Daoy (cell line): ENCODE measurements at places on chromosomes 5 and 9. TPM values are rescaled to one million over a fixed set of nuclear protein-coding genes. Genes with fewer than 3 reads are reported as not detected.
A peak's percentile ranks its signal among the peaks of the same experiment; 100 is the strongest.

- DNase-seq: peak; percentile 66
Measured at GRCh38 chr5:180670586-180671359, 21.4 kb upstream of the FLT4 start.

GRCh38 chr5:65142511-65143011 lies 339.2 kb downstream of the ADAMTS6 start:
- peak; percentile 80 for DNase-seq

DNA sequence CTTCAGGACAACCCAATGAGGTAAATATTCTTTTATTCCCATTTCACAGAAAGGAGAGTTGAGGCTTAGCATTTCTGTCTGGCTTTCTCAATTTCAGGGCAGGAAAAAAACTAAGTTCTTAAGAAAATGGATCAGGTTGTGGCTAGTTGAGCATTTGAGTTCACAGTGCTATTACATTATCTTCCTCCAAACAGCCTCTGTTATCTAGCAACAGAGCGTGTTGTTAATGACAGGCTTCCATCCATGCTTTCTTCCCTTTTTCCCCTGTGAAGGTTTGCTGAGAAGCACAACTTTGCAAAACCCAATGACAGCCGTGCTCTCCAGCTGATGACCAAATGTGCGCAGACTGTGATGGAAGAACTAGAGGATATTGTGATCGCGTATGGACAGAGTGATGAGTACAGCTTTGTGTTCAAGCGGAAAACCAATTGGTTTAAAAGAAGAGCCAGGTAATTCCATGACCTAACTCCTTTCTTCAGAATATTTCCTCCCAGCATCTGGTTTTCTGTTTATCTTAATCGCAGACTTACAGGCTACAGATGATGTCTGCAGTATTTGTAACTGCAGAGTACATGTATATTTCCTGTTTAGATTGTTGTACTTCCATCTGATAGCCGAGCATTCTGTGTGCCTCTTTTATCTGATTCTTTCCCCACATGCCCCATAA lies 1.5 kb downstream of the THG1L start:
- no peak for DNase-seq

DNA sequence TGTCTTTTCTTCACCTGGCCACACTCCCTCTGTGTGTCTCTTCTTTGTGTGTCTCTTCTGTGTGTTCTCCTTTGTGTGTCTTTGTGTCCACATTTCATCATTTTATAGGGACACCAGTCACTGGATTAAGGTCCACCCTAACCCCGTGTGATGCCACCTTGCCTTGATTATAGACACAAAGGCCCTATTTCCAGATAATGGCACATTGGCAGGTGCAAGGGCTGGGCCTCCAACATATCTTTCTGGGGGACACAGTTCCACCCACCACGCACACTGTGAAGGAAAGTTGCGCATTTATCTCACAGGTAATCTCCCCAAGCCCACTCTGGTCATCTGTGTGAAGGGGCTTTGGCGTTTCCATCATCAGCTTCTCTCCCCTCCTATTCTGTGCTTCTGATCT lies 334.6 kb upstream of the IRX1 start:
- no peak for DNase-seq

DNA sequence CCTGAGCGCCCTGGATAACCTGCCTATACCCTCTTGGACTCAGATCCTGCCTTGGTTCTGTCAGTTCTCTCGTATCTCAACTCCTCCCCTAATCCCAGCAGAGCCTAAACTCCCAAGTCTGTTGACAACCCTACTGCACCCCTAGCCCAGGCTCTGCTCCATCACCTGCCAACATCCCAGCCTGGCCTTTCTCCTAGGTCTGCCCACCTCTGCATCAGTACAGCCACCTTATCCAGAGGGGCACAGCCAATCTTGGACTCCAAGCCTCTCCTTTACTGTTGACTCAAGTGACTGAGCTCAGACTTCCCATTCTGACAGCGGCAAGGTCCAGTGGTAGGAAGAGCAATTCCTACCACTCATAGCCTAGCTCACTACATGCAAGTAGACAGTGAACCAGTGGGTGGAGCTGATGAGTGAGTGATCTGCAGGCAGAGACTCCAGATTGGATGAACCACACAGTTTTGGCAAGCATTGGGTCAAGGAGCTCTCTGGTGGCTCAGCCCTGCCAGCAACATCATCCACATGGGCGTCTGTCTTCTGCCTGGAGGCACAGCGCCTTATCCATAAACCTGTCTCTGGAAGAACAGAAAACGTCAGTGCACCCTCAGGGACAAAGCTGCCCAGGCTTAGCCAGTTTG lies 26.5 kb downstream of the TRMO start:
- DNase-seq: peak; percentile 47

GRCh38 chr9:26148128-26148527 lies 469.9 kb upstream of the TUSC1 start:
- no peak for DNase-seq

DNA sequence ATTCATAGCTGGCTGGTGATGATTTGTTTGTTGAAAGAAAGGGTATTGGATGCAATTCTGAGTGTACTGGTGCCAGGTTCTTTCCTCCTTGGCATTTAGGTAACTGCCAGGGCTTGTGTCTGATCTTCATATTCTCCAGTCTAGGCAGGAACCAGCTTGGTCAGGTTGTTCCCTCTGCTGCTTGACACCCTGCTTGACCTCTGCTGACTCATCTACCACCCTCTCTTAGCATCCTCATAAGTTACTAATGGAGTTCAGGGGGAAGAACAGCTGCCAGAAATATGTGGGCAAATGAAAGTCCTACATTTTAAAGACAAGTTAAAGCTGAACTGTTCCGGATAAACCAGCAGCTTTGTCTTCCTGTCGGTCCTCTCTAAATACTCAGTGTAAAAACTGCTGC lies 116.1 kb upstream of the TNC start:
- DNase-seq: peak; percentile 84

- DNase-seq: no peak
Measured at GRCh38 chr5:53446908-53447307, 33.5 kb upstream of the FST start.

GRCh38 chr5:10591966-10592365 lies 28.1 kb downstream of the ANKRD33B start:
- no peak for DNase-seq

- peak; percentile 67 for DNase-seq
Measured at GRCh38 chr5:6712142-6712576, 1.1 kb upstream of the TENT4A start.

DNA sequence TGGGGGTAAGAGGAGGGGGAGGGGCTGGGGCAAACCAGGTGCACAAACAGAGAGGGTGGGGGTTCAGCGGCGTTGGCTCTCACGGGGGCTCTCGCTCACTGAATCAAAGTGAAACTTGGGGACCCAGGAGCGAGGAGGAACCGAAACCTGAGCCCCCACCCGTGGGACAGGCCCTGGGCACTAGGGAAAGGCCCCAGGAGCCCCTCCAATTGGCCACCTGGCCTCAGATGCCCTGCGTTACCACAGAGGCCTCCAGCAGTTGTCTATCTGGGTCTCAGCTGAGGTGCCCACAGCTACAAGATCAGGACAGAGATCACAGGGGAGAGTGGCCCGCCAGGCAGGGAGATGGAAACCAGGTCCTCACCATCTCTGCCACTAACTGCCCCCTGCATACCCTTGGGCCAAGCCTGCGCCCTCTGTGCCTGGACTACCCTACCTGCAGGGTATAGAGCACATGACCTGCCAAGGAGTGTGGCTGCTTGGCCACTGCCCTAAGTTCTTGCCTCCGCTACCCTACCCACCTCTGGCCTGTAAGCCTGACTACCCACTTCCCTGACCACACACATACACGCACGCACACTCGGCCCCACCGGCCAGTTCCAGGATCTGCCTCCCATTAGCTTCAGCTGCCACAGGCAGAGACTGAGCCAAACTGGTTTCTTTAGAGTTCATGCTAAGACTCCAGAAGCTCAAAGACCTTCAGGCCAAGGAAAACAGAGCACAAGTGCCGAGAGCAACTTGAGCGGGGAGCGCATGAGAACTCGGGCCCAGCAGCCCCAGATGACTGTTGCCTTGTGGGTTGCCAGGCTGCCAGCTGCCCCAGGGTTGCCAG lies 39.9 kb downstream of the PAX5 start:
- no peak for DNase-seq

DNA sequence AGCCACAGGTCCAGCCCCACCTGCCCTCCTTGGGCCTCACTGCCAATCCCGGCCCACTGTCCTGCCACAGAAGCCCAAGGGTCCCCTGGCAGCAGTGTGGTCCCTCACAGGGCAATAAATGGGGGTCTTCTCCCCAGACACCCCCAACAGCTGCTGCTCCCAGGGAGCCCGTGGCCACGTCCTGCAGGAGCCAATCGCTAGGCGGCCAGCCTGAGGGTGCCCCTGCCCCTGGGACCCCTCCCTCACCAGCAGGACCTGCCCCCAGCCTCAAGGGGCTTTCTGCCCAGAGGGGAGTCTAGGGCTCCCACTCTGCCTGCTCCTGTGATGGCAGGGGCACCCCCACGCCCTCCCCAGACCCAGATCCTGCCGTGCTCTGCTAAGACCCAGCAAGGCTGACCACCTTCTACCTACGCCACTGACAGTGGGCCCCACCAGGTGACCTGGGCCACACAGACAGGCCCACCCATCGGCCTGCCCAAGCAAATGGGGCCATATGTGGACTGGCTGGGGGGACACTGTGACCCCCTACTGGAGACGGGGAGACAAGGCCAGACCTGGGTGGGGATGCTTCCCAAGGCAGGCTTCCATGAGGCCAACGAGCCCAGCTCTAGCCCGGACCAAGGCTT lies 17.0 kb downstream of the NOTCH1 start:
- no peak for DNase-seq

GRCh38 chr5:59209758-59210359 lies 627.0 kb downstream of the RAB3C start:
- peak; percentile 81 for DNase-seq

- DNase-seq: no peak
Measured at GRCh38 chr5:10539687-10539998, 24.2 kb upstream of the ANKRD33B start.

DNA sequence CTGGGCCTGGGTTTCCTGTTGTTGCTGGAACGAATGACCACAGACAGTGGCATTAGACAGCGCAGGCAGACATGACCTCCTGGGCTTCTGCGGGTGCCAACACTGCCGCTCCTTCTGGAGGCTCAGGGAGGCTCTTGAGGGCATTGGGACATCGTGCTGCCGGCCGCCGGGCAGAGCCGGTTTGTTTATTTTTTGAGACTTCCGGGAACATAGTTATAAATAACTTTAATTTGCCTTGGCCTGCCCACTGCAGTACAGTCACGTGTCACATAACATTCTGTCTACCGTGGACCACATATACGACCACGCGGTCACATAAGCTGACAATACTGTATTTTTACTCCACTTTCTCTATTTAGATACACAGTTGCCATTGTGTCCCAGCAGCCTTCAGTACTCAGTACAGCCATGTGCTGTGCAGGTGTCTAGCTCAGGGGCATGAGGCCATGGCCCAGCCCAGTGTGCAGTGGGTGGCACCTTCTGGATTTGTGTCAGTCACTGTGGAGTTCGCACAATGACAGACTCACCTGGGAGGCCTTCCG lies 8.2 kb upstream of the TOR4A start:
- DNase-seq: no peak

DNA sequence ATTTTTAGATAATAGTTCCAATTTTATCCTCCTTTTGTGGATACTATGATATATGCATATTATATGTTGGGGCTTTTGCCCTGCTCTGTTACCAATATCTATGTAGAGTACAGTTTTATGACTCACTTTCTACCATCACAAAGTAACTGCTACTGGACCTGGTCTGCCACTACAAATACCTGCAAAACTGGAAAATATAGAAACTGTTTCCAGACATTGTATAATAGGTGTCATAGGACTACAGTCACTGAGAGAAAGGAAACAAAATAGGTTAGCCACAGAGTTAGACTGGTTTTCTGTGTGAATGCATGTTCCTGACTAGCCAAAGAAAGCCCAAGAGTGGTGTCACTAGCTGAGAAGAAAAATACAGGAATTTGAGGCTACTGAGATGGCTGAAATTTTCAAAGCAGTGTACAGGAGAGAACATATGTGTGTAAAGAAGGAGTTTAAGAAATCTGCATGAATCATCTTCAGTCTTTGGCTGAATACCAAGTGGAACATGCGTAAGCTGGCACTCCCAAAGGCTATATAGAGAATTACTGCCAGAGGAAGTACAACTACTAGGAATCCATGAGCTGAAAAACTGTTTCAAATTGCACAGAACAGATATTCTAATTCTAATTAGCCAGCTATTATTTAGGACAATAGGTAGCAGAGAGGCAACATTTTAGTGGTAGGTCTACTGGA lies 29.0 kb upstream of the FAM174A start:
- no peak for DNase-seq

DNA sequence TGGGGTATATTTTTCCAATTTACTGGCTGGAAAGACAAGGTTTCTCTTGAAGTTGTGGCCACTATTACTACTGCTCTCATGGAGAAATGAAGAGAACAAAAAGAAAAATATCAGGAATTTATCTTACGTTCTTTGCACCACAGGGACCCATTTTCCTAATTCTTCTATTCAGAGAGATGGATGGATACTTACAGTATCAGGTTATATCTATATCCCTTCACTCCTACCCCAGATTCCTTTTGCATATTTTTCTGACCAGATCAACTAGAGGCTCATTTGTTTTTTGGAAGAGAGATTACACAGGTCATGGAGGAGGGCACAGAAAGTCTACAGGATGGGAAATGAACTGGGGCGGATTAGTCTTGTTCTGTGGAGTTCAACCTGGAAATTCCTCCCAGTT lies 277.2 kb upstream of the VLDLR start:
- no peak for DNase-seq

GRCh38 chr5:19408149-19408548 lies 579.9 kb downstream of the CDH18 start:
- no peak for DNase-seq

DNA sequence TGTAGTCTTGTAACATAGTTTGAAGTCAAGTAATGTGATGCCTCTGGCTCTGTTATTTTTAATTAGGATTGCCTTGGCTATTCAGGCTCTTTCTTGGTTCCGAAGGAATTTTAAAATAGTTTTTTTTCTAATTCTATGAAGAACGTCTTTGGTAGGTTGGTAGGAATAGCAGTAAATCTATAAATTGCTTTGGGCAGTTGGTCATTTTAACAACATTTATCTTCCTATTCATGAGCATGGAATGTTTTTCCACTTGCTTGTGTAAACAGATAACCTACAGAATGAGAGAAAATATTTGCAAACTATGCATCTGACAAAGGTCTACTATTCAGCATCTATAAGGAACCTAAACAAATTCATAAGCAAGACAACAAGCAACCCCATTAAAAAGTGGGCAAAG lies 173.2 kb upstream of the TRPC7 start:
- no peak for DNase-seq

DNA sequence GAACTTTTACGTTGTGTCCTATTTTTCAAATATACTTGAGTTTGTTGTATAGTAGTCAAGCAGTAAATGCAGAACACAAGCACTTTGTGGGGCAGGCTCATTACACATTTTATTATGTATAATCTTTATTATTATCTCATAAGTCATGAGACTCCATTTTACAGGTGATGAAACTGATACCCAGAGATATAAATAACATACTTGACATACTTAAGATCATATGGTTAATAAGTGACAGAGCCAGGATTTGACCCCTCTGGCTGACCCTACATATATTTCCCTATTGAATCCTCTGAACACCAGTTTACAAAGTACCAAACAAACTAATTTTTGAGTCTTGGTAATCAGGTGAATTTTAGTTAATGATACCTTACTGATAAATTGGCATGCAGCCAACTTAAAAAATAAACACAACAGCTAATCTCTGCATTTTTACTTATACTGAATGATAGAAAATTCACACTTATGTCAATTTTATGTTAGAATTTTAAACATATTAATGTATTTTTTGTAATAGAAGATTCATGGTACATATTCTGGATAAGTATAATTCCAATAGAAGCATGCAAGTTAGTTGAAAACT lies 305.0 kb upstream of the MEF2C start:
- no peak for DNase-seq

Gene CDX1
- total RNA-seq: 0.06 and 1.3 TPM in 2 replicates

Gene PCDHGA7
- 0.06 and 0.42 TPM in 2 replicates for total RNA-seq

Gene PDE6A
- total RNA-seq: not detected in 2 replicates

Gene TAF11L10
- total RNA-seq: not detected in 2 replicates

Gene SCGB3A2
- total RNA-seq: not detected in 2 replicates
